Skeletal muscle cell (primary cell): ENCODE measurements at places on chromosomes 2 and 18.

DNA sequence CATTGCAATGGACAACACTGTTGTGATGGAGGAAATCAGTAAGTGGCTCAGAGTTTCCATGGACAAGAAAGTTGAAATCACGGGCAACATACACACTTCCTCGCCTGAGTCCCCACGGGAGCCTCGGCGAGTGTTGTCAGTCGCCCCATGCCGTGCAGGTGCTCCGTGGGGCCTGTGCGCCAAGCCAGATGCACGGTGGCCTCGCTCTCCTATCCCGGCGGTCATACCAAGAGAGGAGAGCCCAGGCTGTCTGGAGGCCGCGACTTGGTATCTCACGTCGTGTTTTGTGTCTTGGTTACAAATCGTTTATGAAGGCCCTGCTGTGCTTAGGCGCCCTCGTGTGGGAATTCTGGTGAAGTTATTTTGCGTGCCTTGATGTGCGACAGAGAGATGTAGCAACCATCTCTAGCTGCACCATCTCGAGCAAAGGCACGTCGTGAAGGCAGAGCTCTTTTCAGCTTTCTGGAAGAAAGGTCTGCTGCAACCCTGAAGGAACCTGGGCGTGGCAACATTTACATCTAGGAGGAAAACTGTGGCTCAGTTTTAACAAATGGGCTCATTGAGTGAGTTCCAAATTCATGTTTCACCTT is 21.8 kb downstream of the ATG4B start:
- peak; percentile 32 for DNase-seq

- DNase-seq, result no peak
Measured at GRCh38 chr2:120343100-120343432, 2.9 kb upstream of the INHBB start.

DNA sequence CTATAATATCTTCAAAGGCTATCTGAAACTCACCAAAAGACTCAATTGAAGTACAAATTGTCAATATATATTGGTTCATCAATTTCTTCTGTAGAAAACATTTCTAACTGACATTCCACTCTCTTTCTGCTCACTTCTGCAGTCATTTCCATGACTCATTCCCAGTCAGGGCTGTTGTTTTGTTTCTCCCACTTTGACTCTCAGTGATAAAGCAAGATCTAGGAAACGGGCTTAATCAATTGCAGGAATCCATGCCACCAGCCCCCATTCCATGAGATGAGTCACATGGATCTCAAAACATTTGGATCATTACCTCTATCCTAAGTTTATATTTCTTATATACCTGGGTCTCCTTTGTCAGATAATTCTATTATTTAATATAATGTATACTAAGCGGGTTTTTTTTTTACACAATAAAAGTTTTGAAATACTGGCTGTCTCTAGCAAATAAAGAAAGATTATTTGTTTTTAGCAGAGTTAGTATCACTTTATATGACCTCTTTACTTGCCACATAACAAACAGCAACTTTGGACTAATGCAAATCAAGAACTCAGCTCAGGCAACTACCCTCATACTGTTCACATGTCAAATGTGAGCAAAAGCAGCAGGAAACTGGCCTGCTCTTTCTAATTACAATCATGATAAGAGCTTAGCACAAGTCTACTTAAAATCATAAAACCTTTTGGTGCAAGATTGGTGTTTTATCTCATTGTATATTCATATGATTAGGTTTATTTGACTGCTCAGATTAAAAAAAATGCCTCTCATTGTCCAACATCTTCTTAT is 251.1 kb upstream of the PIK3C3 start:
- DNase-seq, result peak; percentile 17

GRCh38 chr2:170276056-170276455 is 98.1 kb downstream of the MYO3B start:
- DNase-seq, result no peak

DNA sequence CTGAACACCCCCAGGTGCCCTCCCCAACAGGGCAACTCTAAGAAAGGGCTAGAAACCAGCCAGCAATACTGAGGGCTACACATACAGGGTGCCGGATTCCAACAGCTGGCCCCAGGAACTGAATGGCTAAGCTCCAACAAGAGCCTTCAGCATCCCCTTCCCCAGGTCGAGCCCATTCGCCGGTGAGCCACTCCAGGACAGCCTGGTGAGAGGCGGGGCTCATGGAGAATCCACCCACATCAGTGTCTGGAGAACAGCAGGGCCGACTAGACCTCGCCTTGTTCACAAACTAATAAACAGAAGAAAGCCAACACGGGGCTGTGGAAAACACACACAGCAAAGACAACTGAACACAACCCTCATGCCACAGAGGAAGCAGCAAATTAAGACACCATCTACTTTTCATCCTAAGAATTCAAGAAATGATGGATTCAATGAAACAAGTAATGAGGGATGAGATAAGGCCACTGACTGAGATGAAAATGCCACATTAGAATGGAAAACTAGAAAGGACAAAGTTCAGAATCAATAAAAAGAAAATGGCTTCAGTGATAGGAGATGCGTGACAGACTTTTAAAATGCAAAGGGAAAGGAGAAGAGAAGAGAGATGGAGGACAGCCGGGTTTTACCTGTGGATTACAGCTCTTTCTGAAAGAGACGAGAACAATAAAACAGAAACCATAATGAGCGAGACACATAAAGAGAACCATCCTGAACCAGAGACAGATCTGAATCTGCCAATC is 8.2 kb downstream of the PER2 start:
- no peak for DNase-seq

GRCh38 chr2:183037074-183037552 is 1.1 kb downstream of the NCKAP1 start:
- peak; percentile 9 for DNase-seq

DNA sequence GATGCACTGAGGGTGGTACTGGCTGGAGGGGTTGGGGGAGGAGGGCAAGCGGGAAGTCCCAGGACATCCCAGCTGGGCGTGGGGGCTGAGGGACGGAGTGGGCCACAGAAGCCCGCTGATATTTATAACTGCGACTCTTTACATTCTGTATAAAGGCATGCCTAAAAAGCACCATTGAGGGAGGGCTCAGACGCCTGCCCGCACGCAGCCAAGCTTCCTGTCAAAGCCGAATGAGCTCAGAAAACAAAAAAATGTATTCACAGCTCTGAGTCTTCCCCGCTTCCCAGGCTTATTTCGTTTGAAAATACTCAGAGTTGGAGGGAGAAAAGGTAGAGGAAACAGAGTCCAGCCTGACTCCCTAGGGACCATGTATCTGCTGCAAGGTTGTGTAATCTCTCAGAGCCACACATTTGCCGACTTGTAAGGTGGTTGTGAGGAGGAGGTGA is 170.1 kb upstream of the HAAO start:
- no peak for DNase-seq

- DNase-seq, result peak; percentile 80
Measured at GRCh38 chr2:42342061-42342794, 18.8 kb downstream of the COX7A2L start.

DNA sequence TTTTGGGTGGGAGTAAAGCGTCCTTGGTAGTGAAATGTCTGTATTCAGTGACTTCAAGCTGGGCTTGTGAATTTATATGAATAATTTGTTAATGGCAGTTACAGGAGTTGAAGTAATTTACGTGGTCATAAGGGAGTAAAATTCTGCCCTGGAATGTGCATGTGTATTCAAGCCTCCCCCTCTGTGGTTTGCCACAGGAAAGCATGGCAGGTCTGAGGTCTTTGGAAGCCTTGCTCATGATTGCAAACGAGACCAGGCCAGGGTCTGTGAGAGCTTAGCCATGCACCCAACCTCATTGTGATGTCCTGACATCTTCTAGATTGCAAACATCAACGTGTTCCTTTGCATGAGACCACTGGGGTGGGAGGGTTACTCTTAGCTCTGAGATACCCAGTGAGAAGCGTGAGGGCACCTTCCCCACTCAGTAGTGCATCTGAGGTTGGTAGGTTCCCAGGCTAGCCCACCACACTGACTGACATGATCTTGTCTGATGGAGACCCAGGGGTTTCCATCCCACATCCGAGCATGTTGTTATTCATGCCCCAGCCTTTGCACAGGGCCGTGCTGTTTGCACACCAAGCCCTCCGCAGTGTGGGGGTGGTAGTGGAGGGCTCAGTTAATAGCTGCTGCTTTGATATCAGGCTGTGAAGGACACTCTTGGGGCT is 216.5 kb downstream of the KLHL29 start:
- DNase-seq, result no peak

DNA sequence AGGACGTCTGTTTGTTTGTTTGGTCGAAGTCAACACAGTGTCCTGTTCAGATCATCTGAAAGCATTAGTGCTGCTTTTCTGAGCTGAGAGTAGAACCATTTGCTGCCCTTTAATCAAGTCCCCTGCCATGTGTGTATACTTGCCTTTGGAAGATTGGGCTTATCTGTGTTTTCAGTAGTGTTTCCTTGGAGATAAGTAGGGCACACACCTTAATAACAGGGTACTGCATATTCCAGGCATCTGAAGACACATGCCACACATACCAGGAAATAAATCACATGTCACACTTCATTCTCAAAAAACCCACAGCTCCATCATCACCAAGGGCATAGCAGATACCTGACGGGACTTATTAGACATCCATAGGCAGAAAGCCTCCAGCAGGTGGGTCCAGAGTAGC is 157.4 kb downstream of the SOX11 start:
- no peak for DNase-seq

DNA sequence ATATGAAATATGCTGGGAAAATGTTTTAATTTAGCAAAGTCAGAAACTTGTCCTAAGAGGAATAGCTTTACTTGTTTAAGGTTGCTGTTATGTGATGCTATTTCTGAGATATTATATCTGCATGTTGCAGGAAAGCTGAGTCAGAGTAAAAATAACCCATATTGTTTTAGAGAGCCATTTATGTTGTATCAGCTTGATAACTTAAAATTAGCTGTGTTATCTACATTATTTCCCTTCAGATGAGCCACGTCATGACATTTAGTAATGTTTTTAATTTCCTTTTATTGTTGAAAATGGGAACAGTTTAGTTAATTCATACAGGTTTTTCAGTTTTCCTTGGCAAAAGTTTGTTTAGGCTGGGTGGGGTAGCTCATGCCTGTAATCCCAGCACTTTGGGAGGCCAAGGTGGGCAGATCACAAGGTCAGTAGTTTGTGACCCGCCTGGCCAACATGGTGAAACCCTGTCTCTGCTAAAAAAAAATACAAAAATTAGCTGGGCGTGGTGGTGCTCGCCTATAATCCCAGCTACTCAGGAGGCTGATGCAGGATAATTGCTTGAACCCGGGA is 55.8 kb downstream of the TTC27 start:
- DNase-seq, result no peak

- no peak for DNase-seq
Measured at GRCh38 chr2:9240745-9241144, 34.1 kb downstream of the ASAP2 start.

DNA sequence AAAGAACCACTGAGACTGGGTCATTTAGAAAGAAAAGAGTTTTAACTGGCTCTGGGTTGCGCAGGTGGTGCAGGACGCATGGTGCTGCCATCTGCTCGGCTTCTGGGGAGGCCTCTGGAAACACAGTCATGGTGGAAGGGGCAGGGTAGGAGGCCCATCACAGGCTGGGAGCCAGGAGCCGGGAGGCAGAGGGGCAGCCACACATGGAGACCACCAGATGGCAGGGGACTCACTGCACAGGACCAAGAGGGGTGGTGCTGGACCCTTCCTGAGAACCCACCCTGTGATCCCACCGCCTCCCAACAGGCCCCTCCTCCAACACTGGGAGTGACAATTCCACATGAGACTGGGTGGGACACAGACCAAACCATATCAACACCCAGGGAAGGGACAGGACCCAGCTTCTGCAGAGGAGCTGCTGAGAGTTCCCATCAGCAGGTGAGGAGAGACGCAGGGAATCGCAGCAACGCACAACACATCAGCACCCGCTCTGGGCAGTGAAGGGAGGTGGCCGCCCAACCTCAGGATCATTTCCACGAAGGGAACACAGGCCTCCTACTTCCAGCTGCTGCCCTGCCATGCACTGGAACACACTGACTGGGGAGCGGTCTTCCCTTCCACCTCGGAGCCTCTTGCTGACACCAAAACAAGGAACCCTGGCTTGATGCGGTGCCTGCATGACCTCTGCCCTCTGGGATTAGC is 130.7 kb downstream of the TPO start:
- DNase-seq, result no peak

- no peak for DNase-seq
Measured at GRCh38 chr2:25586726-25587144, 86.6 kb downstream of the DTNB start.

DNA sequence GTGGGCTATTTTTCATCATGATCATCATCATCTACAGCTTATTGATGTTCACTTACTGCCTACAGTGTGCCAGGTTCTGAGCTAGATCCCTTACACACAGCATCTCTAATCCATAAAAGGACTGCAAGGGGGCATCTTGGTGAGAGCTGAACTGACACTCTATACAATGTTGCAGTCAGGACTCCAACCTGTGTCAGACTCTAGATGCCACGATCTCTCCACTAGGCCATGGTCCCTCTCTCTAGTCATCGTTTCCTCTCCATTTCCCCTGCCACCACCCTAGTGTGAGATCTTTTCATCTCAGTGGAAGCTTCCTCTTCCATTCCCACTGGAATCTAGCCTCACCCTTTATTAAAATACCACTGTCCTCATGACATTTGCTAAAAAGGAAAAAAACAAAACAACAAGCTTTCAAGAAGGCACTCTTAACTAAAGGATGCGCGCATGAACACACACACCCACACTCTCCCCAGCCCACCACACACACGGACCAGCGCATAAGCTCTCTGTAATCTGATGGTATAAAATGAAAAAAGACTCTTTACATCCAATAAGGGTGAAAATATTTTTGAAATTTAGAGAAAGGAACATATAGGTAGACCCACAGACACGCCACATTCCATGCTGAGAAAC is 93.4 kb upstream of the THOC1 start:
- DNase-seq, result no peak

- DNase-seq, result no peak
Measured at GRCh38 chr2:84924173-84925106, 19.0 kb downstream of the TMSB10 start.

GRCh38 chr2:236803621-236804020 is 234.0 kb downstream of the ACKR3 start:
- DNase-seq, result no peak

GRCh38 chr2:70842401-70842800 is 6.8 kb upstream of the CD207 start:
- no peak for DNase-seq

- DNase-seq, result peak; percentile 56
Measured at GRCh38 chr2:141021109-141021508, 1109.7 kb downstream of the LRP1B start.

DNA sequence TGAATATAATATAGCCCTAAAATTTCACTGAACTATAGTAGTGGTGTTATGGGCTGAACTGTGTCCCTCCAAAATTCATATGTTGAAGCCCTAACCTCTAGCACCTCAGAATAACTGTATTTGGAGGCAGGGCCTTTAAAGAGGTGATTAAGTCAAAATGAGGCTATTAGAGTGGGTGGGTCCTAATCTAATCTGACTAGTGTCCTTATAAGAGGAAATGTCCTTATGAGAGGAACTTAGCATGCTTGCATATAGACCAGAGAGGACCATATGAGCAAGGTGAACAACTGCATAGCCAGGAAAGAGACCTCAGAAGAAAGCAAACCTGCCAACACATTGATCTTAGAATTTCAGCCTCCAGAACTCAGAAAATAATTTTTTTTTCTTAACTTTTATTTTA is 238.4 kb downstream of the ZEB2 start:
- no peak for DNase-seq
